ENCODE measurements at places on chromosomes 11 and 22.

GRCh38 chr11:124902616-124903015 is 5.0 kb upstream of the ROBO4 start:
- DNase-seq, result no peak

DNA sequence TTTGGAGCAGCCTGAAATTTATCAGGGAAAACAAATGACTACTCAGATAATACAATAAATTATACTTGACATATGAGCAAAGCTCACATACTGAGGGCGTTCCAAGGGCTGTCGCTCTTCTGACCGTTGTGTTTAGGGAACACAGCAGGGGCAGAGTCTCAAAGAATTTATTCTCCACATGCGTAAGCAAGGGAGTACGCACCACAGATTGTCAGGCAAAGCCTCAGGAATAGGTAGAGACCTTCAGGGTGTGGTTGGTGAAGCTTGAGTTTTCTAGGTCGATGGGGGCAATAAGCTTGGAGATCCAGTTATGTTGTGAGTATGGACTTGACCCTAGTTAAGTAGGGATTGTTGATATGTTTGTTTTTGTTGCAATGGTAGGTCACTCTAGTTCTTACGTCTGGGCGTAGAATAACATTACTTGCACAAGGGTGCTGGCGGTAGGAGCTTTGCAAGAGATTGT is 830 bp downstream of the ACAT1 start:
- DNase-seq, result no peak

DNA sequence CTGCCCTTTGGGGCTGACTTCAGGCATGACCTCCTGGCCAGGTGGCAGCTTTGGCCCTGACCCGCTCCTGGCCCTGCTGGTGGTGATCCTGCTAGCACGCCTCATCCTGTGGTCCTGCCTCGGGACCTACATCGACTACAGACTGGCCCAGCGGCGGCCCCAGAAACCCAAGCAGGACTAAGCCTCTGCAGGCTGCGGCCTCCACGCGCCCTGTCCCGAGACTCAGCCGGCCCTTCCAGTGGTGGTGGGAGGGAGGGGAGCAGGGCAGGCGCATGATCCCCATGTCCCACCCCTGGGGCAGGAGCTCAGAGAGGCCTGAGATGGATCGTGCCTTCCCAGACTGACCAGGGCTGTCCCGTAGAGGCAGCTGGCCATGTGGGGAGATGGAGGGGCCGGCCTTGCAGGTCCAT is 2.1 kb downstream of the SMIM38 start:
- DNase-seq, result no peak

- DNase-seq, result no peak
Measured at GRCh38 chr11:134840945-134841344, 428.9 kb upstream of the B3GAT1 start.

GRCh38 chr22:42612336-42612735 is 2.3 kb downstream of the POLDIP3 start:
- no peak for DNase-seq

DNA sequence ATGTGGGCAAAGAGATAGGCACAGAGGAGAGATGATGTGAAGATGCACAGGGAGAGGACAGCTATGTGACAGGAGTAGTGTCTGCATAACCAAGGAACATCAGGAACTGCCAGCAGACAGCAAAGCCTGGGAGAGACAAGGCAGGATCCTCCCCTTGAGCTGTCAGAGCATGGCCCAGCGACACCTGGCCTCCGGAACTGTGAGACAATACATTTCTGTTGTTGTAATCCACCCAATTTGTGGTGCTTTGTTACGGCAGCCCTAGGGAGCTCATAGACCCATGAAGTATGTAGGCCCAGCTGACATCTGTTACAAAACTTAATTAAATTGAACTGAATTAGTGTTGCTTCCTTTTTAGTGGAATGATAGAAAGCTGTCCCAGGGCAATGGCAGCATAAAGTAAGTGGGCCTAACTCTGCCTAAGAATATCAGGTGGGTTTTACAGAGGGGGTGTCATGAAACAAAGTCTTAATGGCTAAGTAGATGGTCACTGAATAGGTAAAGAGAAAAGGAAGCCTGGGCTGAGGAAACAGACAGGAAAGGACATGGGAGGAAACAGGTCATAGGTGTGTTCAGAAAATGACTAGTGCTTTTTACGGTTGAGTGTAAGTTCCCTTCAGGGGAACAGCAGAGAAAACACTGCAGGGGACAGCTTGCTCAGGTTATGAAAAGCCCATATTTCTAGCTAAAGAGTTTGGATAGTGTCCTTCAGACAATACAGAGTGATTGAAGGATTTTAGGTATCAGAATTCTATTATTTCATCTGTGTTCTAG is 24.8 kb downstream of the RASSF10 start:
- DNase-seq, result no peak

DNA sequence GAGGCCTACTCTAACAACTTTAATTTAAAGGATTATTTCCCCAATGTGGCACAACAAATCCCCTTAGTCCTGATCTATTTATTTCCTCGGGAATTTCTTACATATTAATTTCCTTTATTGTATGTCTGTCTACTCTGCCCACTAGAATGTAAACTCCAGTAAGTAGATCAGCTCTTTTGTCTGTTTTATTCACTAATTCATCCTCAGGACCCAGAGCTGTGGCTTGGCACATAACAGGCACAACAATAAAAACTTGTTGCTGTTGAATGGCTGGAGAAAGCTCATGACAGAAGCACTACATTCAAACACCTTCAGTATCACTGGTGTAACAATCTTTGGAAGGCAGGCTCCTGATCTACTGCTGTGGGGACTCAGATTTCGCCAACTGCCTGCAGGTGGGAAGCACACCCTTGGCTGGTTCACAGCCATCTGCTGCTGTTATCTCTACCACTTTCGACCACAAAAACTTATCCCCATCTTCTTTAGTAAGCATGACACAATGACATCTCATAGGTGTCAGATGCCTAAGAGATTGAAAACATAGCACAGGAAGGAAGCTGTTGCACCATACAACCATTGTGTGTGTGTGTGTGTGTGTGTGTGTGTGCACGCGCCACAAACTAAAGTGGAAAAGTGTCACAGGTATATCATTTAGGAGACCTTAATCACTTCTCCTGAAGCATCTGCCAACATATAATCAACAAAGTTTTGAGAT is 11.9 kb downstream of the HIRA start:
- no peak for DNase-seq

DNA sequence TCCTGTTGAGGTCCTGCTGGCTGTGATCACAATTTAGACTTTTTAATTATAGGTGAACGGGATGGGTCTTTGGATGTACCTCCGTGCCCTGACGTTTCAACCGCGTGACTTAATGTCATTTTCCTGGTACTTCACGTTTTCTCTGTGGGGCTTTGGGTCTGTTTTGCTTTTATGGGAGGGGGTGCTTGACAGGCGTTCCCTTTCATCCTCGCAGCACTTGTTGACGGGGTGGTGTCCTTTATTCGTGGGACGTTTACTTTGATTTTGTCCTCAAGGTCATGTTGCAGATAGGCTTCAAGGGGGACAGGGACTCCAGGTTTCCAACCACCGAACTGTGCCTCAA is 994 bp downstream of the PPP6R3 start:
- no peak for DNase-seq

DNA sequence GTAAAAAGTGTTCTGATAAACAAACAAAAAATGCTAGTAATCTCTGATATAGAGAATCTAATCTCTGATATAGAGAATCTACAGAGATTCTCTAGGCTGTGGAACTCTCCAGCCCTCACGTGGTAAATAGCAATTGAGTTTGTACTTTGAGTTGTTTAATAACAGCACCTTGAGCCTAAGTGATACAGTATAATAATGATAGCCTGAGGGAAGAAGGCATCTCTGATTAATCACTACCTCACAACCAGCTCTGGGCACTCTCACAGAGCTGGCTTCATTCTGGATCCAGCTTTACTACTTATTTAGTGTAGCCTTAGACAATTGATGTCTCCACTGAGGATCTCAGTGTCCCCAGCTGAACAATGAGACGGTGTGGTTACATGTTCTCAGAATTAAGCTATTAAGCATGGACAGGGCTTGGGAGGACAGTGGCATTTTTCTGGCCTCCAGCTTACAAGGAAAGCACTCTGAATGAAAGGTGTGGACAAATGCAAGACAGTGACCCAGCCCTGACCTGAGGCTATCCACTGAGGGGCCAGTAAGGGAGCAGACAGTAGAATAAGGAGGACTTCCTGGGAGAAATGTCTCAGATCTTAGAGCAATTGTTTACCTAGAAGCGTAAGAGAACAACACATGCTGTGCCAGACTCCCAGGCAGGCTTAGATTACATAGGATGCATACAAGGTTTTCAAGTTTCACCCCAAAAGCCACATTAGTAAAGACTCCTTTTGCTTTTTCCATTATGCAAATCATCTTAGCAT is 88.7 kb upstream of the DRD2 start:
- DNase-seq, result no peak

DNA sequence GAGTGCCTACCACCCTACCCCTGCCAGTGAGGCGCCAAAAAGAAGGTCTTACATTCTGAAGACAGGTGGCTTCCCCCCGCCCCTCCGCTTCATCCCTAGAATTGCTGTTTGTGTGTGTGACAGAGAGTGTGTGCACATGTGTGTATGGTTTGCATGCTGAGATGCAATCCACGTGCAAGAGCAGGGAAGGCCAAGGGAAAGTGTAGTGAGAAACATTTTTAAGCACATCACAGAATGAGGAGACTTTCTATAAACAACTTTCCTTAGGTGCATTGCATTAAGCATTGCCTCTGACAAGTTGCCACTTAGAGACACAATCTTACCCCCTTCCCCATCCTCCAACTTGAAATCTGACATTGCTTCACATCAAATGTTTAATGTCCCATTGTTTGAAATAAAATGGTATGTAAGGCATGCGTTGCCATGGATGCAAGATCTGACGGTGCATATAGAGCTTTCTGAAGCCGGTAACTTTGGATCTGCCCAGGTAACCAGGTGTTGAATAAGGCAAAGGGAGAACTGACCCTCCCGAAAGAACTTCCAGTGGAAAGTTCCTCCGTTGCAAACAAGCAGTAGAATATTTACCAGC is 21.4 kb downstream of the FJX1 start:
- no peak for DNase-seq

DNA sequence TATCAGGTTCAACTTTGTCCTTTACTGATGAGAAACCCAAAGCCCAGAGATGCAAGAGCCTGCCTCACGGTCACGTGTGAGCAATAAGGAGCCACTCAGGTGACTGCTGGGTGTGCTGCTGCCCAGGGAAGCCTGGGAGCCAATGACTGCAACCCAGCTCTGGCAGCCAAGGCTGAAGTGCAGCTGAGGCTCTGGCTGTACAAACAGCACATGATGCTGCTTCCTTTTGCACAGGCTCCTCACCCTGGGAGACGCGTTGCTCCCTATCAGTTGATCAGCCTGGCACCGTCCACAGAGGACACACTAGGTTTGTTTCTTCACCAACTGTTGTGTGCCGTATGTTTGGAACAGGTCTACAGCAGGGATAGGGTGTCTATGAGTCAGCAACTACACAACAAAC is 168.7 kb downstream of the EFCAB6 start:
- DNase-seq, result no peak
